ENCODE measurements at places on chromosomes 2 and 18.

GRCh38 chr2:171965661-171966060, 34.1 kb upstream of the METAP1D start:
- DNase-seq = no peak

DNA sequence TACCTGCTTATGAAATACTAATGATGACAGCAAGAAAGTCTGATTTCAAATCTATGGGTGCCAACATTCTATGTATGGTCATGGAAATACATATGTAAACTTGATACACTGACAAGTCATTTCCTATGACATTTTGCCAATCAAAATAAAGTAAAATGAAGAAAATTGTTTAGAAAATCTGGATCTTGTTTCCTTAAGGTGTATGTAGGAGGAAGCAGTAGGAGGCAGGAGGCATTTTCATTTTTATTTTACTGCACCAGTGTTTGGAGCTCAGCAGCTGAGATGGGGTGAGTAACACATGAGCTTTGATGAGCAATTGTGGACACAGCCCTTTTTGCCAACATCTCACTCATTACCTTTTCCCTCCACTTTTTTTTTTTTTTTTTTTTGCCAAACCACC, 167.0 kb downstream of the AFF3 start:
- DNase-seq = no peak

GRCh38 chr18:27723168-27723567, 453.8 kb downstream of the CDH2 start:
- DNase-seq = no peak

GRCh38 chr2:238986491-238987351, 138.8 kb downstream of the TWIST2 start:
- no peak for DNase-seq

GRCh38 chr2:16644221-16644925, 21.3 kb downstream of the CYRIA start:
- no peak for DNase-seq

DNA sequence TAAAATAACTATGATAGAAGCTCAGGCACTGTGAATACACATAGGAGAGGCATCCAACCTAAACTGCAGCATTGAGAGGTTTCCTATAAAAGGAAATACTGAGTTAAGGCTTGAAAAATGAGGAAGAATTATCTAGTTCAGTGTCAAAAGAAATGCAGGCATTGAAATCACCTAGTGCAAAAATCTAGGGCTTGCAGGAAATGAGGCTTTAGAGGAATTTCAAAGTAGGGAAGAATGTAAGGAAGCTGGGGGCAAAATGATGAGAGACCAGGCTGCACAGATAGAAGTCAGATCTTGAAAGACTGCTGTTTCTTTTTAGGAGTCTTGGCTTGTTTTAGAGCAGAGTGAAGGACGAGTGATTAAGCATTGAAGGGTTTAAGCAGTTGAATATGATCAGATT, 28.1 kb upstream of the SCYGR2 start:
- no peak for DNase-seq

DNA sequence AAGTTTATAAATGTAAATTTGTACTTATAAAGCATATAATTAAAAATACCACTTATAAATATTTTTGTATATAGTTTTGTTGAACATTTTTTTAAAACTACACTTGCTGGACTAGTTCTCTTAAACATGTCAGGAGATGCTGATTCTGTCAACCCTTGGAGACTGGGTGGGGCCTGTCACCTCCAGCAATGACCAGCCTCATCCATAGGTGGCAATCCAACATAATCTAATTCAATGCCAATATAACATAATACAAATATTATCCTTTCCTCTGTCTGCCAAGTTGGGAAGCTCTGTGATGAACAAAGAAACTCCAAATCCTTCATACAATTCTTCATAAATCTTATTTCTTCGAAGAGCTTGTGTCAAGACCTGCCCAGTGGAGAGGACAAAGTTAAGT, 140.4 kb downstream of the RBMS1 start:
- DNase-seq = no peak

DNA sequence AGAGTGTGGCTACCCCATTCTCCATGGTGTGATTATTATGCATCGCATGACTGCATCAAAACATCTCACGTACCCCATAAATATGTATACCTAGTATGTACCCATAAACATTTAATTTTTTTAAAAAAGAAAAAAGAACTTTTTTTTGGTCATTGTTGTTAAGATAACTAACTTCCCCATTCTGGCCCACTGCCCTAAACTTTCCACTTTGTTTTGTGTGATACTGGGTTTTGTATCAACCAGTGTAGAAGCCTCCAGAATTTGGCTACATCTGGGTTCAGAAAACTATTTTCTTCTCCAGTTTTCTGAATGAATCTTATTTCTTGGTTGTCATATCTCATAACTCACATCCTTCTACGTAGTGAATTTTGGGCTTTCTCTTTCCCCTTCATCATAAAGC, 62.3 kb upstream of the NABP1 start:
- no peak for DNase-seq

- no peak for DNase-seq
These were observed 40.5 kb downstream of the RPL37A start for GRCh38 chr2:216539120-216539519.

- no peak for DNase-seq
These were observed 74.4 kb downstream of the CAPN13 start for GRCh38 chr2:30732876-30733275.

- DNase-seq = no peak
These were observed 17.6 kb upstream of the ADI1 start for GRCh38 chr2:3536682-3537632.

DNA sequence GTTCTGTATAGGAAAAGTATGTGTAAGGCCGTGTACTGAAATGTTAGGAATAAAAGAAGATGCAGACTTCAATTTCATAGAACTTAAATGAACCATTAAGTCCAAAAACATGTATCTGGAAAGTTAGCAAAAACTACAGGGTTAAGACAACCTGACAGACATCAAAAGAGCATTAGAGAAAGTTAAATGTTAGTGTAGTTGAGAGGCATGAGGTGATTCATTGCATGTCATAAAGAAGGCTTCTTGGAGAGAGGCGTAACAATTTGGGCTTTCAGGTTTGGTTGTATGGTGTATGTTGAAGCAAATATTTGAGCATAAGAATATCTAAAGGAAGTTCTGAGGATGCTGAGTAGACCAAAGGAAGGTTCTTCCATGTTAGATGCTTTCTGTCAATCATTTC, 6.3 kb downstream of the EPC2 start:
- DNase-seq = no peak

DNA sequence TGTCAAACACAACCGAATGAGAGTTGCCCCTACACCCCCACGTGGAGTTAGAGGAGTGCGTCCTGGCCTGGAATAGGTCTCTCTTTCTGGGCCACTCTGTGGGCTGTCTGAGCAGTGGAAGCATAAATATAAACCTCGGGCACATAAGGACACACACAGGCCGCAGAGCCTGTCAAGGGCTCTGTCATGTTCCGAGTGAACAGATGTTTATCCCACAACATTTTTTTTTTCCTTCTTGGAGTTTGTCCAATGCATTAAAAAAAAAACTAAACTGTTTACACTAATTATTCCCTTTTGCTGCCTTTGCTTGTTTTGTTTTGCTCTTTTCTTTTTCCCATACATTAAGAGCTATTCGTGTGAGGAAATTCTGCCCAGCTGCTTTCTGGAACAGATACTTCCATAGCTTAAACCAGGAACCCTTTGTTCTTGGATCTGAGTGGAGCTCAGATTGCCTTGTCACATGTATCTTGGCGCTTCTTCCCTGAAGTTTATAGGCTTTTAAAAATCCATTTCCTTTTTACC, 228.3 kb upstream of the FOSL2 start:
- no peak for DNase-seq

GRCh38 chr18:27838225-27838624, 338.7 kb downstream of the CDH2 start:
- no peak for DNase-seq

Measured in NCI-H187 (cell line).